ENCODE measurements at places on chromosomes 16 and 17.
A peak's percentile ranks its signal among the peaks of the same experiment; 100 is the strongest.

DNA sequence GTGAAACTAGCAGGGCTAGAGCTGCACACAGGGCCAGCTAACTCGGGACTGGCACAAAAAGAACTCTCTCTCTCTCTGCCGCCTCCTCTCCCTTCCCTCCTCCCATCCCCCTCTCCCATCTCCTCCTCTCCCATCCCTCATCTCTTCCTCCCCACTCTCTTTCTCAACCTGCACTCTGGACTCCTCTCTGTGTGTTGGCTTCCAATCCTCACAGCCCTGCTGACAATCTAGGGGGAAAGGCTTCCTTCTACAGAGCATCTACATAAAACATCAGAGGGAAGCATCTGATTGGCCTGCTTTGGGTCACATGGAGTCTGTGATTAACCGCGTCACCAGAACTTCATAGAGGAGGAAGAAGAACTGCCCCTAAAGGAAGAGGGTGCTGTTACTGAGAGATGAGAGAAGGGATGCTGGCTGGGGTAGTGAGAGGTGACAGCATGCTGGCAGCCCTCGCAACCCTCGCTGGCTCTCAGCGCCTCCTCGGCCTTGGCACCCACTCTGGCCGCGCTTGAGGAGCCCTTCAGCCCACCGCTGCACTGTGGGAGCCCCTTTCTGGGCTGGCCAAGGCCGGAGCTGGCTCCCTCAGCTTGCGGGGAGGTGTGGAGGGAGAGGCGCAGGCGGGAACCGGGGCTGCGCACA, 12.8 kb upstream of the ZFP90 start:
- no peak for DNase-seq

DNA sequence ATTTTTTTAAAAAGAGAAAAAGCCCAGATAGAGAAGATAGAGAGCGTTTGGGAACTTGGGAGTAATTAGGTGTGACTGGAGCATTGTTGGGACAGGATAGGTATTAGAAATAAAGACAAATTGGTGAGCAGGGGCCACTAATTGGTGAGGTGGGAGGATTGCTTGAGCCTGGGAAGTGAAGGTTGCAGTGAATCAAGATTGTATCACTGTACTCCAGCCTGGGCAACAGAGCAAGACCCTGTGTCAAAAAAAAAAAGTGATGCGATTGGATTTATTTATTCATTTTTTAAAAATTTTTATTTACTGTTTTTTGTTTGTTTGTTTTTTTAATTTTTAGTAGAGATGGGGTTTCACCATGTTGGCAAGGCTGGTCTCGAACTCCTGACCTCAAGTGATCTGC, 5.1 kb downstream of the CASC3 start:
- DNase-seq, result no peak

DNA sequence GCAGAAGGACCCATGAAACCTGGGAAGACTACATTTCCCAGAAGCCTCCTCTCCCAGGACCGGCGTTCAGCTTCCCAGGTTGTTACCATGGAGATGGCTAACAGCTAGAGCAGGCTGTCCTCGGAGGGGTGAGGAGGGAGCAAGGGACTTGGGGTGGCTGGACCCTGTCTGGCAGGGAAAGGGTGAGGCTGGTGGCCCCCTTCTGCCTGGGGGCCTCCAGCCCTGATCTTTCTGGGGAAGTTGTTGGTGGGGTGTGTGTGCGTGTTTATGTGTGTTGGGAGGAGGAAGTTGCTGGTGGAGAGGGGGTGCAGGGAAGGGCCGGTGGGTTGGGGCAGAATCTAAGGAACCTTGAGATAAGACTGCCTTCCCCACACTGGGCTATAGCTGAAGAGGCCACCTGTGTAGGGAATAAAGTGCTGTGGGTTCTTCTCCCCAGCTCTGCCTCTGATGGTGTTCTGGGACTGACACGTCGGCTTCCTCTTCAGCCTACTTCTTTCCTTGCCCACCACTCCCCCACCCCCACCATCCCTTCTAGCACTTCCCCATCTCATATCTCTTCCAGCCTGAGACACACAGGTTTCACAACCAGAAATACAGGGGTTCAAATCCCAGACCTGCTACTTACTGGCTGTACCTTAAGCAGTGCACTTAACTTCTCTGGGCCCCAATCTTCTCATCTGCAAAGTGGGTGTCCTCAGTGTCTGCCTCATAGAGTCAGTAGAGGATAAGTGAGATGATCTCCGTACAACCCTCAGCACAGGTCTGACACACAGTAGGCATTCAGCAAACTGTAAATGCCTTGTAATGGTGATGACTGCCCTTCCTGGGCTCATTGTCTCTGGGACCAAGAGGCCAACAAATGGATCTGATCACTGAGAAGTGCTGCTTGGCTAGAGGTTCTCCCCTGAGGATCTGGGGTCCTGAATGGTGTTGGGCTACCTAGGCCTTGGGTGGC, at the start of gene DRC7:
TSS of gene DRC7 (plus strand) at position 82 of the 955 bp plus-strand sequence. CDS start 3,144 bp downstream, outside the sequence.
- DNase-seq, result peak; percentile 65

- no peak for DNase-seq
These were observed 398.9 kb downstream of the PMP22 start for GRCh38 chr17:14866266-14866665.

DNA sequence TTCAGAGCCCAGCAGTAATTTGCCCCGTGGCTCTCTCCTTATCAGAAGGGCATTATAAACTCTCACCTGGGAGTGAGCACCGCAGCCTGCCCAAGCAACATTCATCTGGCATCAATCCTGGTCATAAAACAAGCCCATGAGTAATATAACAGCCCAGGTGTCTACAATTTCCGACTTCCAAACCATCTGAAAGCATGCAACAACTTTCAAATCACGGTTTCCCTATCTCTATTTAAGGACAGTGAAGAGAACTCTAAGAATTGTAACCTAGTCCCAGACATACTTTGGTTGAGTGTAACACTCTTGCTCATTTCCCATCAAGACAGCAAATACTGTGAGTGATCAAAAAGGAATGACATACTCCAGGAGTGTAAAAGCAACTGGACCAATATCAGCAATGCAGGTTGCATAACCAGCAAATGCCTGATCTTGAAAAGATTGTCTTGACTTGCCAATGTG, 487.4 kb upstream of the SOX9 start:
- peak; percentile 97 for DNase-seq

Measured in ELR (cell line).